ENCODE measurements at places on chromosomes 16 and 17.

DNA sequence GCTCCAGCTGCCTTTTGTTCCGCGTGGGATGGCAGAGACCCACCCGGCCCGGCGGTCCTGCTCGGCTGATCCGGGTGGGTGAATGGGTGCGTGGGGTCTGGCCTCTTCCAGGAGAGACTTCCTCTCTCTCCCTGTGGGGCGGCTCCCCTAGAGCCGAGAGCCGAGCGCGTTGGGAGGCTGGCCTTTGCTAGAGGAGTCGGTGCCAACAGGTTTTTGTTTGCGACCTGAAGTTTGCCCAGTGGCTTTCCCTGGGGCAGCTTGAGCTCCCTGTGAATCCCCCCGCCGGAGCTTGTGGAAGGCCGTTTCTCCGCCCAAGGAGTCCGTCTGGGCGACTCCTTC, 970 bp downstream of the EPN2 start:
- DNase-seq = peak; percentile 9

GRCh38 chr16:77663711-77664110, 58.6 kb upstream of the NUDT7 start:
- DNase-seq = no peak

DNA sequence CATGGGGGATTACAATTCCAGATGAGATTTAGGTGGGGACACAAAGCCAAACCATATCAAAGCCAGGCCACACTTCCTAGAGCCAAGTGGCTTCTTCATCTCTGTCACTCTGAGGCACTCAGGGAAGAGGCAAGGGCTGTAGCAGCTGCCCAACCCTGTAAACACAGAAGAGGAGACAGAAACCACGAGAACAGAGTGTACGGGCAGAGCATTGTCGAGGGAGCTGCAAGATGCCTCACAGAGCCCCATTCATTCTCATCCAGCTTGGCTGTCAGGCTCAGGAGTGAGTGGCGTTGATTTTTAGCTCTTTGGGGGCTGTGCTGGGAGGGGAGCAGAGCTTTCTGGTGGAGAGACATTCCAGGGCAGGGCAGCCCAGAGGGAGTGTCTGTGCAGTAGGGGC, 117.2 kb upstream of the SALL1 start:
- DNase-seq = no peak

DNA sequence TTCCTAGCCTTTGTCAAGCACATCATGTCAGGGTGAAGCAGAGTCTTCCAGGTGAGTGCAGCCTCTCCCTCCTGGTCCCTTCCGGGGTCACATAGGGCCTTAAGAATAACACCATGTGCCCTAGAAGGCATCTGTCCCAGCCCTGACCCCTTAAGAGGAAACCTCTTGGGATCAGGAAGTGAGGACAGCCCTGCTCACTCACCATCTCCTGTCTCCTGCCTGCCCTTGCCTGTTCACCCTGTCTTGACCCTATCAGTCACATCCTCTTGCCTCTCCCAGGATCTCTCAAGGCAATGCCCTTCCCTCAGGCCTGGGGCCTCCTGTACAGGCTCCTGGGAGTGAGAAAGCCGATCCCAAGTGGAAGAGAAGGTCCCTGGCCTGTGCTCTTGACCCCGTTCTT, 13.9 kb downstream of the MYL4 start:
- DNase-seq = no peak

- no peak for DNase-seq
These were observed 712.8 kb downstream of the CDH8 start for GRCh38 chr16:61323456-61323855.

DNA sequence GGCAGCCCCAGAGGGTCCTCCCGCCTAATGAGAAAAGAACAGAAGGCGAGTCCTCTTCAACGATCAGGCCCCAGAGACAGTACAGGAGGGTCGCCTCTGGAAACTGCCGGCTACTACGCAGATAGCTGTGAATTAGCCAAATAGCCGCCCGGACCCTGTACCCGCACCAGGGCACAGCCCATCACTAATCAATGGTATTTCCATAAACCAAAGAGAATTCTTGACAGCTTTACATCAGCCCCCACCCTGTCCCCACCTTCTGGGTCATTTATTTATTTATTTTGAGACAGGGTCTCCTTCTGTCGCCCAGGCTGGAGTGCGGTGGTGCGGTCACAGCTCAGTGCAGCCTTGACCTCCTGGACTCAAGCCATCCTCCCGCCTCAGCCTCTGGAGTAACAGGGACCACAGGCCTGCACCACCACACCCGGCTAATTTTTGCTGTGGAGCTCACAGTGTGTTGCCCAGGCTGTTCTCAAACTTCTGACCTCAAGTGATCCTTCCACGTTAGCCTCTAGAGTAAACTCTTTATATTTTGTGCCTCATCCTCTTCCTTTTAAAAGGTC, 805 bp upstream of the CLCN7 start:
- DNase-seq = no peak

- peak; percentile 70 for DNase-seq
These were observed at the start of gene MT2A for GRCh38 chr16:56608043-56608875. TSS of gene MT2A (plus strand) at chr16:56608584. CDS start at chr16:56608656, 72 bp downstream.

- DNase-seq = no peak
These were observed 60.2 kb downstream of the WIPI1 start for GRCh38 chr17:68397108-68397536.

- DNase-seq = no peak
These were observed 8.0 kb downstream of the PSMD11 start for GRCh38 chr17:32452281-32452680.

- no peak for DNase-seq
These were observed 1.9 kb downstream of the NXPH3 start for GRCh38 chr17:49577650-49577934.

GRCh38 chr17:40600486-40601046, 35.3 kb upstream of the CCR7 start:
- DNase-seq = no peak

DNA sequence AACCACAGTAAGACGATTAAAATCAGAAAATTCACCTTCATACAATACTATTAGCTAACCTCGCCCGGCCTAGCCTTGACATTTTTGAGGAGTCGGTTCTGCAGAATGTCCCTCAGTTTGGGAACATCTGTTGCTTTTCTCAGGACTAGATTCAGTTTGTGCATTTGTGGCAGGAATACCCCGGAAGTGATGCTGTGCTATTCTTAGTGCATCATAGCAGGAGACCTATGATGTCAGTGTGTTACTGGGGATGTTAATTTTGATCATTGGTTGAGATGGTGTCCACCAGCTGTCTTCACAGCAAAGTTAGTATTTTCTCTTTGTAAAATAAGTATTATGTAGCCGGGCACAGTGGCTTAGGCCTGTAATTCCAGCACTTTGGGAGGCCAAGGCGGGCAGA, 21.5 kb upstream of the HELZ start:
- no peak for DNase-seq

DNA sequence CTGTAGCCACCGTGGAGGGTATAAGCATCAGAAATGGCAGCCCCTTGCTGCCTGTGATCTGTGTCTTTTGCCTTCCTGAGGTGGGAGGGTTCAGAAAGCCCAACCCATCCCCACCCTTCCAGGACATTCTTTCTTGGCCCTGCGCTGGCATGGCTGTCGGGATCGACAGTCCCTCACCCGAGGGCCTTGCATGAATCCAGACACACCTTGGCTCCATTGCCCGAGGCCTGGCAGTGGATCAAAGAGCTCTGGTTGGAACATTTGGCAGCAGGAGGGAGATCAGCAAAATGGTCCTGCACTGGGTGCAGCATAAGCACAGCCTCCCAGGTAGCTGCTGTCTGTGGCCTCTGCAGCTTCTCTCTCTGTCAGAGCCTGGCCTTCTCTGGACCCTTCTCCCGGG, 246.6 kb upstream of the MAF start:
- no peak for DNase-seq

GRCh38 chr17:68198931-68199836, 48.7 kb upstream of the AMZ2 start:
- peak; percentile 35 for DNase-seq

- no peak for DNase-seq
These were observed 50.7 kb upstream of the TNRC6C start for GRCh38 chr17:77907497-77908461.

- no peak for DNase-seq
These were observed at the start of gene SECTM1 for GRCh38 chr17:82333279-82334171. TSS of gene SECTM1 (minus strand) at chr17:82333766. CDS start at chr17:82327240, 6,526 bp downstream.

- peak; percentile 48 for DNase-seq
These were observed 47.1 kb downstream of the EPN2 start for GRCh38 chr17:19284005-19284959.

DNA sequence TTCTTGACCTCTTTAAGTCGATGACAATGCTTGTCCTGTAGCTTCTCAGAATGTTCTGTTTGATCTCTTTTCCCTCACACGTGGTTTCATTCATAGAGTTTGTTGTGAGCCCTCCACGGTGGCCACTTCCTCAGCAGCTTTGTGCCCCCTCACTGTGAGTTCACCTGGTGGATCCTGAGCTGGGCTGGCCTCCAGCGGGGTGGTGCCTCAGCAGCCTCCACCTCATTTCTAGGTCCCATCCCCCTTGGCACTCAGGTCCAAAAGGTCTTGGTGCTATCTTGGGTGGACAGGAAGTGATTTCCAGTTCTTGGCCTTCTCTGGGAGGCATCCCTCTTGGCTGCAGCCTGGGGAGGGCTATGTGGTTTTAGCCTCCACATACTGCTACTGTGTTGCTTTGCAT, 203.2 kb upstream of the WSCD1 start:
- DNase-seq = no peak

DNA sequence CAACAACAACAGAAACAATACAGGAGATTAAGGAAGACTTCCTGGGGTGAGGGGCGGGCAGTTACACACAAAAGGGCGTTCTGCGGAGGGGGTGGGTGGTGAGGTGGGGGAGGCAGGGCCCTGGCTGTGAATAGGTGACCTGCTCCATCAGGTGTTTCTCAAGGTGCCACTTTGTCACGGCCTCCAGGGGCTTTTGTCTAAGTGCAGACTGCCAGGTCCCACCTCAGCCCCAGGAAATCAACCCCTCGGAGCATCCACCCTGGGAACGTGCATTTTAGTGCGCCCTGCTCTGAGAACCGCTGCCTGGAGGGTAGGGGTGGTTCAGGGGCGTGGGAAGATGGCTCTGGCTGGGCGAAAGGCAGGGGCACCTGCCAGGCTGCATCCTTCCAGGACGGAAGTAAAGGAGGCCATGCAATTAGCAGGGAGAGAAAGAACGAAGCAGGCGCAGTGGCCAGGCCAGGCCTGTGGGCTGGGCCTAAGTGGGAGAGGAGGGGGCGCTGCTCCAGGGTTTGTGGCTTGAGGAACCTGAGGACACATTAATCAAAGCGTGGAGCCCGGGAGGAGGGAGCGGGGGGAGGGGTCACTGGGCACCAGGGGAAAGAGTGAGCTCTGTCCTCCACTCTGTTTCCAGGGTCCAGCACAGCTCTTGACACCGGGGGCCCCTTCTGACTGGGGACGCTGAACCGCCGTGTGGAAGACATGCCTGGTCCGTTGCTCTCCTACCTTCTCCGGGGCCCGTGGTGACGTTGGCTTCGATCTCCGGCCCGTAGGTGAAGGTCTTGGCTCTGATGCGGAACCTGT, 49.4 kb upstream of the CDC42EP4 start:
- DNase-seq = no peak

DNA sequence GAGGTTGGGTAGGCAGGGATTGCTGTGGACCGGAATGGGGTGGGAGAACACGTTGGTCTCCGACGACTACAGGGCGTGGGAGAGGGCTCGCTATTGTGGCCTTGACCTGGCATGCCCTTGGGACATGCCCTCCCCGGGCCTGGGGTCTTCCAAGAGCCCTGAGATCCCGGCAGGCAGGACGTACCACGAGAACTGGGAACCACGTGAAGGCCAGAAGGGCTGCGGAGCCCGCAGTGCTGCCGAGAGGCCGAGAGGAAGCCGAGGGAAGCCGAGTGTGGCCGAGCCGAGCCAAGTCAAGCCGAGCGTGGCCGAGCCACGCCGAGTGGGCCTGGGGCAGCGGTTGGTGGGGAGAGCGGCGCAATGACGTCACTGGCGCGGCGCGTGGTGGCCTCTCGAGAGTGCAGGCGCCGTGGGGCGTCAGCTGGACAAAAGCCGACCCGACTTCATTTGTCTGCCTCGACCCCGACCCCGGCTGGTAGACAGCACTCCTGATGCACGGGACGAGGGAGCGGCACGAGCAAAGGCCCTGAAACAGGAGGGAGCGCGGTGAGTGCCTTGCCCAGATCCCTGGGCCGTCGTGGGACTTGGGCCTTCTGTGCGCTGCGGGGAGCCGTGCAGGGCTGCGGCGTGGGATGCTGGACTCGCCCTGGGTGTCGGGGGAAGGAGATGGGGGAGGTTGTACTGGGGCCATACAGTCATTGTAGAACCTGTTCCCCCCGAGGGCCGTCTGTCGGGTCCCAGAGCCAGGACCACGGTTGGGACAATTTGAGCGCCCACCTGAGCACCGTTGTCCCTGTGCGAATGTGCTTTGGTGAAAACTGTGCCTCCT, 6.6 kb downstream of the SOCS1 start:
- no peak for DNase-seq

- DNase-seq = no peak
These were observed 296.9 kb downstream of the ZFHX3 start for GRCh38 chr16:72751076-72751475.

GRCh38 chr16:46688101-46688653, 801 bp downstream of the VPS35 start:
- DNase-seq = peak; percentile 75

GRCh38 chr17:13403982-13404946, 197.5 kb downstream of the HS3ST3A1 start:
- no peak for DNase-seq

DNA sequence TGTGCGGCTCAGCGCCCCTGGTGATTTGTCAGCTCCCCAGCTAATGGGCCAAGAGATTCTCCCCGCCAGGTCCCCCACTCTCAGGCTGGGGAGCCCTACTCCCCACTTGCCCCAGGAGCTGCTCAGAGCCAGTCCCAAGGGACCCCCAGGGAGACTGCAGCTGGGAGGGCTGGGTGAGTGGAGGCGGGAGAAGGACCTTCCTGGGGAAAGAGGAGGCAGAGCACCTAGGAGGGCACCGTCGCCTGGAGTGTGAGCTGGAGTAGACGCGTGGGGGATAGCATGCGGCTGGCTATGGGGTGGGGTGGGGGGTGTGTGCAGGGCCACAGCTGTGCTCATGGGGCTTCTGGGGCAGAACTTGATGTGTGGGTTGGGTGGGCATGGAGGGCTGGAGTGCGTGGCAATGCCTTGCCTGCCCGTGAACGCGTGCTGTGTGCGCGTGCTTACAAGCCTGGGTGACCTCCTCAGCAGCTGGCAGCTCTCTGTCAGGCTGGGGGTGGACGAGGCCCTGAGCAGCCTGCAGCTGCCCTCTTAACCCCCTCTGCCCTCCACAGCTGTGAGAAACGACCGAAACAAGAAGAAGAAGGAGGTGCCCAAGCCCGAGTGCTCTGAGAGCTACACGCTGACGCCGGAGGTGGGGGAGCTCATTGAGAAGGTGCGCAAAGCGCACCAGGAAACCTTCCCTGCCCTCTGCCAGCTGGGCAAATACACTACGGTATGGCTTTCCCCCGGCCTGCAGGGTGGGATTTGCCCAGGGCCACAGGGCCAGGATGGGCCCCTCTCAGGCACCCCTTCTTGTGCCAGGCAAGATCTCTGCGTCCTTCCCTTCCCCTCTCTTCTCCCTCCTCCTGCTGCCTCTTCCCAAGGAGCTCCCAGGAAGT, 12.9 kb downstream of the GJD3 start:
- peak; percentile 39 for DNase-seq

GRCh38 chr16:1924095-1924494, 5.9 kb upstream of the HS3ST6 start:
- DNase-seq = no peak

DNA sequence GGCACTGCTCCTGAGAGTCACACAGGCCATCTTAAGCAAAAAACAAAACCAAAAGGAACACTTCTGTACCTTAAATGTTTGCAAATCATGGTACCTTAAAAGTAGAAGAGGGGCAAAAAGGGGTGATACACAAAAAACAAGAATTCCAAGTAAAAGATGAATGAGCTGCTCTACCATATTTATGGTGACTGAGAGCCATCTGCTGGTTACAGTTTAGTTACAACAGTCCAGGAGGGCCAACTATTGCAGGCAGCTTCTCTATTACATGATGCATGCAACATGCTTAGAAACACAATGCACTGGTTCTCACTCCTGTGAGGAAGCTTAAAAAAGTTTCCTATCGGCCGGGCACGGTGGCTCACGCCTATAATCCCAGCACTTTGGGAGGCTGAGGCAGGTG, 53.5 kb downstream of the STX8 start:
- no peak for DNase-seq
